ENCODE measurements at places on chromosomes 6 and 20. TPM values are rescaled to one million over a fixed set of nuclear protein-coding genes. Genes with fewer than 3 reads are reported as not detected.
A peak's percentile ranks its signal among the peaks of the same experiment; 100 is the strongest.

EPPIN gene
- not detected for total RNA-seq

DNA sequence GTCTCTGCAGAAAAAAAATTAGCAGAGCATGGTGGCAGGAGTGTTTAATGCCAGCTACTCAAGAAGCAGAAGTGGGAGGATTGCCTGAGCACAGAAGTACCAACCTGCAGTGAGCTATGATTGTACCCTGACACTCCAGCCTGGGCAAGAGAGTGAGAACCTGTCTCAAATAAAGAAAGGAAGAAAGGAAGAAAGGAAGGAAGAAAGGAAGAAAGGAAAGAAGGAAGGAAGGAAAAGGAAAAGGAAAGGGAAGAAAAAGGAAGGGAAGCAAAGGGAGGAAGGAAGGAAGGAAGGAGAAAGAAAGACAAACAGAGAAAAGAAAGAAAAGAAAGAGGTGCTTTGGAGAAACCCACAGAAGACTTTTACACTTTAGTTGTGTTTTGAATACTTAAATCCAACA, 12.8 kb upstream of the PDCD2 start:
- no peaks in the 10 kb centered on the region for H3K36me3 ChIP-seq
- no peak overlapping the region for H3K4me3 ChIP-seq
- H3K27ac ChIP-seq = no peak overlapping the region
- no peaks in the 10 kb centered on the region for H3K4me1 ChIP-seq
- no peak for DNase-seq

- DNase-seq = no peak
- H3K4me1 ChIP-seq = peaks cover 51% of the 10 kb centered on the region
- H3K27ac ChIP-seq = no peak overlapping the region
- no peak overlapping the region for H3K4me3 ChIP-seq
Observed at GRCh38 chr6:42295181-42295580, 77.5 kb upstream of the MRPS10 start.

GRCh38 chr20:49937027-49937929, 1.1 kb downstream of the RNF114 start:
- DNase-seq = peak; percentile 24
- peak overlapping the region; percentile 91 for H3K27ac ChIP-seq
- peaks cover 35% of the 10 kb centered on the region for H3K36me3 ChIP-seq
- peaks cover 38% of the 10 kb centered on the region for H3K4me1 ChIP-seq
- peak overlapping the region; percentile 90 for H3K4me3 ChIP-seq

DNA sequence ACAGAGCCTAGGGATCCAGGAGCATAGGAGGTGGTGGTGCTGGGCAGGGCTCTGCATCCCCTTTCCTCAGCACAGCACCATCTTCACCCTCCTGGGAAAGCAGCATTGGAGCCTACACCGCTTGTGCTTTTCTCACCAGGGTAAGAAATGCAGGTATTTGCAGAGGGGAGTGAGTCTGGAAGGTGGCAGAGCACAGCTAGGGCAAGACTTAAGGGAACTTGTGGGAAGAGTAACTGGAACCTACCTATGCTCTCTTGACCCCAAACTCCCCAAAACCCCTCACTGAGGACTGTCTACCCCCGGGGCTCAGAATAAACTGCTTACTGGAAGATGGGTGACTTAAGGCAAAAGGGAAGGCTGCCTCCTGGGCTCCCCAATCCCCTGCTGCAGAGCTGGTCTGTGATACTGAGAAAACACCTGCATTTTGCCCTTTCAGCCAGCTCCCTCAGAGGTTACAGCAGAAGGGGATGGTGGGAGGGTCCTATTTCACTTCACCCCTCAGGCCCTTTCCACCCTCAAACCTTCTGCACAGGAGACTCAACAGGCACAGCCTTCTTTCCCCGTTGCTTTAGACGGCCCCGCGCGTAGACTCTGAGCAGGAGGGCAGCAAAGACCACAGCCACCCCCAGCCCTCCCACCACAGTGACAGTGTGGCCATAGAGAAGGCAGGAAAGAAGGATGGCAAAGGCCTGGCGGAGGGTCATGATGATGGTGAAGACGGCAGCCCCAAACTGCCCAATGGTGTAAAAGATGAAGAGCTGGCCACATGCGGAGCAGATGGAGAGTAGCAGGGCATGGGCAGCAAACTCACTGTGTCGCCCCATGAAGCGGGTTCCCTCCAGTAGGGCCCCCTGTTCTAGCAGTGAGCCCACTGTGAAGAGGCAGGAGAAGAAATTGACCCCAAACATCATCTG, 2.9 kb downstream of the SLC35B2 start:
- peaks cover 74% of the 10 kb centered on the region for H3K4me1 ChIP-seq
- DNase-seq = peak; percentile 42
- H3K27me3 ChIP-seq = no peaks in the 10 kb centered on the region
- H3K4me3 ChIP-seq = peak overlapping the region; percentile 85
- H3K27ac ChIP-seq = peak overlapping the region; percentile 85

UBD gene
- 0.50 TPM for total RNA-seq

DNA sequence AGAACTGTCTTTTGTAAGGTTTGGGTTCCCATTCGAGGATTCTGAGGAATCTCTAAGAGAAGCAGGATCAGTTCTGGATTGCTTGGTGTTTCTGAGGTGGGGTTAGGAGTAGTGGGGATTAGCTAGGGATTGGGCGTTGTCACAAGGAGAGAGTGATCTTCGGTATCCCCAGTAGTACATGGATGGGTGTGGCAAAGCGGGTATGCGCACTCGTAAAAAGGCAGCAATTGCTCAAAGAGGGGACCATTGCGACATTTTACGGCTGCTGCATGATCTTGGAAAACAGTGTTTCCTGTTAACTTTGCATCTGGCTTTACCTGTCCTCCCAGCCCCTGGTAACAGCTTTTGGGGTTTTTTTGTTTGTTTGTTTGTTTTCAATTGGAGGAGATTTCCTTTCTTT, 9.7 kb upstream of the ZSCAN9 start:
- no peaks in the 10 kb centered on the region for H3K36me3 ChIP-seq
- H3K4me3 ChIP-seq = no peak overlapping the region
- DNase-seq = no peak
- H3K27ac ChIP-seq = no peak overlapping the region

DNA sequence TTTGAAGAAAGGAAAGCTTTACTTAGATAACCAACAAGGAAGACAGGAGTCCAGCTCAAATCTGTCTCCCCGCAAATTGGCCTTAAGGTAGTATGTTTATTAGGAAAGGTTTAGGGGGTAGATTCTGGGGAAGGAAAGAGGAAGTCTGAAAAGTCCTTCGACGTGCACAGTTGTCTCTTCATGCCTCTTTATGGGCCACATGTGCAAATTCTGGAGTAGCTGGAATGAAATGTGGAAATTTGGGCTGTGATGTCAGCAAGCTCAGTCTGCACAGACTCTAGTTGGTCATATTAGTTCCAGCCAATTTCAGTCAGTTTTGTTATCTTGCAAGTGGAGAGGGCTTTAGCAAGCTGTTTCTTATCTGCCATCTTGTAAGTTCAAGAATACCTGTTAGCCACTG, 50.1 kb downstream of the NUP153 start:
- H3K4me1 ChIP-seq = peaks cover 26% of the 10 kb centered on the region
- H3K27ac ChIP-seq = no peak overlapping the region
- H3K36me3 ChIP-seq = peaks cover 67% of the 10 kb centered on the region
- no peaks in the 10 kb centered on the region for H3K27me3 ChIP-seq
- no peak overlapping the region for H3K4me3 ChIP-seq
- no peak for DNase-seq

DNA sequence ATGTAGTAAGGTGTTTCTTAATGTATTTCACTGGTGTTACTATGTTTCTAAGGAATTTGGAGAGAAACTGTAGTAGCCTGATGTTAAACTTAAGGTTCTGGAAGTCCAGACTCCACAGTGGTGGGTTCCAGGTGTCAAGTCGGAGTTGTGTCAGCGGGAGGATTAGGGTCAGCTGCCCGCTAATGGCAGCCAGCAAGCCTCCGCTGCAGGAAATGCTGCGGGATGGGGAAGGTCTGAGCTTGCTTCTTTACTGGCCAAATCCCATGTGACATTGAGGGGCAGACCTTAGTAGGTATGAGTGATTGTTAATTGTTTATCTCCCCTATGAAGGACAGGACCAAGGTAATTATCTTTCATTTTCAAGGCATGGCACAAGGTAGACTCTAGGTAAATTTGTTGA, 3.7 kb upstream of the ARID1B start:
- no peak overlapping the region for H3K4me3 ChIP-seq
- peaks cover 19% of the 10 kb centered on the region for H3K4me1 ChIP-seq
- no peaks in the 10 kb centered on the region for H3K27me3 ChIP-seq
- DNase-seq = no peak
- H3K36me3 ChIP-seq = peaks cover 6% of the 10 kb centered on the region
- no peak overlapping the region for H3K27ac ChIP-seq

DNA sequence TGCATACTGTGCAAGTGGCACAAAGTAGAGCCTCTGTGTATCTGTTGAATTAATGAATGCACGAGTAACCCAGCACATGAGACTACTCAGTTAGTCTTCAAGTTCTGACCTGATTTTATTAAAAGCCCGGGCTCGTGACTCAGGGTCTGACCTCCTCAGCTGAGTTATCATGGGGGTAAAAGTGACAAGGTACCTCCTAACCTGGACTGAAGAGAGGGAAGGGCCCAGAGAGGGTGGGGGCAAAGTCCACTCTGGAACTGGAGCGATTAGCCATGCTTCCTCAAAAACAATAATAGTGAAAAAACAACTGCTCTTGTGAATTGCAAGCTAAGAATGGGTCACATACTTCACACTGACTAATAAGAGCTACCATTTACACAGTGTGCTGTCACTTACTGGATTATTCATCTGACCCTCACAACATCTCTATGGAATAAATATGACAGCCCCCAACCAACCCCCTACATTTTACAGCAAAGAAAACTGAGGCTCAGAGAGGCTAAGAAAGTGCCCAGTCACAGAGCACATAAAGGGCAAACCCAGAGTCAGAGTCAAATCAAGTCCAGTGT, 26.7 kb downstream of the TRERF1 start:
- H3K27ac ChIP-seq = no peak overlapping the region
- H3K36me3 ChIP-seq = peaks cover 4% of the 10 kb centered on the region
- peaks cover 65% of the 10 kb centered on the region for H3K4me1 ChIP-seq
- no peak for DNase-seq

GRCh38 chr6:34098045-34098936, 47.6 kb downstream of the GRM4 start:
- no peak for DNase-seq
- no peak overlapping the region for H3K4me3 ChIP-seq
- peaks cover 26% of the 10 kb centered on the region for H3K27me3 ChIP-seq
- no peak overlapping the region for H3K27ac ChIP-seq
- H3K36me3 ChIP-seq = no peaks in the 10 kb centered on the region
- no peaks in the 10 kb centered on the region for H3K4me1 ChIP-seq

DNA sequence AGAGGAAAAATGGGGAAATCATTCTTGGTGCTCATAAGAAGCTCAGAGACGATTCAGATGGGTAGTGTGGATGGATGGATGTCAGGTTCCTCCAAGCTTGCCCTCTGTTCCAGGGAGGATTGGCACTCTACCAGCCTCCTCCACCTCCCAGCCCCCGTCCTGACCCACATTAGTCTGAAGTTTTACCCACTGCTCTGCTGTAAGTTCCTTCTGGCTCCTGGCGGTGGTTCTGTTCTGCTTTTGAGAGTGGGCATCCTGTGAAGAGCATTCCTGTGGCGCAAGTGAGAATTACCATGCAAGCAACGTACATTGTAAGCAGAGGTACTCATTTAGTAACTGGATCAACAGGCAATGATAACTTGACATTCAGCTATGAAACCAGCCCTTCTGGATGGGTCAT, 103.4 kb downstream of the SYNDIG1 start:
- H3K4me3 ChIP-seq = no peak overlapping the region
- no peak overlapping the region for H3K27ac ChIP-seq
- DNase-seq = no peak
- no peaks in the 10 kb centered on the region for H3K4me1 ChIP-seq
- peaks cover 2% of the 10 kb centered on the region for H3K27me3 ChIP-seq

RAB44 gene
- 0.07 TPM for total RNA-seq

LHFPL5 gene
- total RNA-seq = not detected

- H3K27me3 ChIP-seq = no peaks in the 10 kb centered on the region
- peak overlapping the region; percentile 62 for H3K27ac ChIP-seq
- peaks cover 15% of the 10 kb centered on the region for H3K36me3 ChIP-seq
- H3K4me3 ChIP-seq = no peak overlapping the region
- DNase-seq = peak; percentile 92
Observed at GRCh38 chr6:38057994-38058393, 238.5 kb downstream of the ZFAND3 start.

MAPK13 gene
- 60.4 TPM for total RNA-seq

DNA sequence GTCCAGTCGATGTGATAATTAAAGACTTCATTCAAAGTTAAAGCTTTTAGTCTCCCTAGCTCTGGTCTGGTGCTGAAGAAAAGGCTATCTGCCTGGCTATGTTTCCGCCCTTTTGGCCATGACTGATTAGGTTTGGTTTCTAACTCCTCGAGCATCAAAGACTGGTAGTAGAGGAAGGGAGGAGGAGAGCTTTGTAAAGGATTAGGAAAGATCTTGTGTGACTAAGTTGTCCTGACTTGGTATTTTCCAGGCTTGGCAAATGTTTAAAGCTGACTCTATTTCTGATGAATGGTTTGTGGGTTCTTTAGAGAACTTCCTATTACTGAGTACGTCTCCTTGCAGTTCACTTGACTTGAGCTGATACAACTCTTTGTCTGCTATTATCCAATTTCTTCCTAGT, 312.9 kb downstream of the GJA1 start:
- H3K36me3 ChIP-seq = no peaks in the 10 kb centered on the region
- DNase-seq = no peak
- H3K4me3 ChIP-seq = no peak overlapping the region
- no peaks in the 10 kb centered on the region for H3K4me1 ChIP-seq
- no peaks in the 10 kb centered on the region for H3K27me3 ChIP-seq

DNA sequence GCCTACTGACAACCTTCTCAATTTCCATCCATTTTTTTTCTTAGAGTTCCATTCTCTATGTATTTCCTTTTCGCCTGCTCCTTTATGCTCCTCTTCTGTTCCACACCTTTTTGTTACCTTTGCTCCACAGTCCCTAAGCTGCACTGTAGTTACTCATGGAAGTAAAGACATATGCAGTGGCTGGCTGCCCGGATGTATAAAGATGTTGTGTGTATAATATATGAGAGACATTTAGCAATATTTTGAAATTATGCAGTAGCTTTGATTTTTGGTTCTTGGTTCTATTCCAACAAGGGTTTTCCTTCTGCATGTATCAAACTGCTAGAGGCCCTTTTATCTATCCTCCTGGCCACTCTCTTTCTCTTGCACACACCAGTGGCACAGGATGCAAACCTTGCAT, 234.9 kb downstream of the DOK5 start:
- no peak overlapping the region for H3K27ac ChIP-seq
- H3K4me1 ChIP-seq = no peaks in the 10 kb centered on the region
- H3K27me3 ChIP-seq = peaks cover 1% of the 10 kb centered on the region
- no peaks in the 10 kb centered on the region for H3K36me3 ChIP-seq

DNA sequence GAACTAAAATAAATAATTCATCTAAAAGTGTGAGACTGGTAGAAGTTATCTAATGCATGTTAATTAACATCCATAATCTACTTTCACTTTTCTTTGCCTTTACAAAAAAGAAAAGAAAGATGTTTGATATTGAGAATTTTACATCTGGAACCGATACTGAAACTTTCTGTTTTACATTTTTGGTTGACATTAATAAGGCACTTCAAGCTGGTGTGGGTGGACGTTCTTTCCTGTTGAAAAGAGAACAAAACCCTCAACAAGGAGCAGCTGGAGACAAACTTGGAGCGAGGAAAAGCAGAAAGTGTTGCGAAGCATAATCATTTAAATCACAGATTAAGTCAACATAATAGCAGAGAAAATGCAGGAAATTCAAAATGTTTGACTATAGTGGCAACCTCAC, 575.2 kb upstream of the ADGRB3 start:
- H3K36me3 ChIP-seq = no peaks in the 10 kb centered on the region
- H3K27me3 ChIP-seq = no peaks in the 10 kb centered on the region
- no peak for DNase-seq
- H3K4me3 ChIP-seq = no peak overlapping the region

SASH1 gene
- total RNA-seq = 0.05 TPM
